ENCODE measurements at places on chromosomes 7 and 10.

DNA sequence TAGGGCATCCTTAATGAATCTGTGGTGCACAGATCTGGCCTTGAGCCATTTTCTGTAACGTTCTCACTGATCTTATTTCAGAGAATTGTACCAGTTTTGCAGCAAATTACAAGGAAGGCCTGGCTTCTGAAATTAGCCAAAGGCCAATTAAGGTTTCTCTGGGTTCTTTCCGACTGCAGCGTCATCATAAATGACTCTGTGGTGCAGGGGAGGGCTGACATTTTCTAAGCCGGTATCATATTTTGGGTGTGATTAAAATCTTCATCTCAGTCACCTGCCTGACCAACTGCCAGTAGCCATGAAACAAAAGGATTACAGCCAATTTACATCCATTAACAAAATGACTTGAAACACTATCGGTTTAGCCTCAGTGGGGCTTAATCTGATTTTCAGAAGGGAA, 363.7 kb downstream of the ADRA2A start:
- DNase-seq = no peak

DNA sequence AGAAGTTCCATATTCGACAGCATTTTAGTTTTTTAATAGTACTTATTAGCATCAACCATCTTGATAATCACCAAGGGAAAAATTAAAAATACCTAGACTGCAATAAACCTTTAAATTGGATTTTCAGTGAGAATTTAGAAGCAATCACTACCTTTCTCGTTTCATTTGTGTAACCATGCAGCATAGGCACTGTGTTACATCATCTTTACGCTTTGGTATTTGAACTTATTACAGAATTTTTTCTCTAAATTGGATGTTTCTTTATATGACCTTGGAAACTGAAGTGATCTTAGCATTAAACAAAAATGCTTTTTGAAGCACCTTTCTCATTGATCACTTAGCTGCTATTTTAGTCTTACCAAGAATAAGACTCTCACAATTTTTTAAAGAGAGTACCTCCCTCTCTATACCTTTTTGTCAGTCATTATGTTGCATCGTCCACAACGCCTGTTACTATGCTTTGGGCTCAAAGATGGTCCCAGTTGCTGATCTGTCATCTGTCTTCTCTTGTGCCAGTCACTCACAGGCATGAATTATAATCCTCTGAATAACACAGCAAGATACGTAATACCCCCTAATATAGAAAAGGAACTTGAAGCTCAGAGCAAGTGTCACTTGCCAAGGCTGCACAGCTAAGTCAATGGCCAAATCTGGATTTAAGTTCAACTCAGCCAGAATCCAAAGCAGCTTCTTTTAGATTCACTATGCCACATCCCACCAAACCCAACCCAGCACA, 19.6 kb upstream of the ASCC1 start:
- DNase-seq = no peak

GRCh38 chr10:86603256-86603655, 51.1 kb upstream of the OPN4 start:
- DNase-seq = no peak

DNA sequence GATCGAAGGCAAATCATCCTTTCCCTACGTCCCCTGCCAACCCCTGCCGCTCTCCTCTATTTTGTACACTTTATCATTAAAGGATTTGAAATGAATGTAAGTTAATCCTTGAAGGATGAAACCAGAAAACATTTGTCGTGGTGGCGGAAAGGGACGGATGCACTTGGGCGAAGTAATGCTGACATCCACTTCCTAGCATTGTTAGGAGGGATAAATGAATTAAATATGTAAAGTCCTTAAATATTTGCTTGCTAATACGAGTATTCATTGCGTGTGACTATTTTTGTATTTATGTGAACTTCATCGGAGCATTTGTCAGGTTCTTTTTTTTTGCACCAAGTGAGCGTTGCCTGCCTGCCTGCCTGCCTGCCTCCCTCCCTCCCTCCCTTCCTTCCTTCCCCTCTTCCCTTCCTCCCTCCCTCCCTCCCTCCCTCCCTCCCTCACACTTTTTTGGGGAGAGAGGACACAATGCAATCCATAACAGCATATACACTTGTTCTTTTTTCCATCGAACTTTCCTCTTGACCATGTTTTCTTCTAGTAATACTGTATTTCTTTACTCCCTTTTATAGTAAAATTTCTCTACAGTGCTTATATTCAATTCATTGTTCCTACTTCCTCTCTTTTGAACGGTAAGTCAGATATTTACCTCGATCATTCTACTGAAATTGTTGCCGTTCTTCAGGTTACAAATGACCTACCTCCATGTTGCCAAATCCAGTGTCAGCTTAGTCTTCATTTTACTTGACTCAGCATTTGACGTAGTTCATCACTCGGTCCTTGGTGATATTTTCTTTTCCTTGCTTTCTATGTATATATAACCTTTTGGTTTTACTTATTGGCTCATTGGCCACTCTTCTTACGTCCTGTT, 831 bp downstream of the CCDC7 start:
- no peak for DNase-seq

GRCh38 chr10:99285881-99286280, 43.3 kb upstream of the CNNM1 start:
- no peak for DNase-seq

- no peak for DNase-seq
Measured at GRCh38 chr7:148563583-148564274, 26.8 kb upstream of the C7orf33 start.

DNA sequence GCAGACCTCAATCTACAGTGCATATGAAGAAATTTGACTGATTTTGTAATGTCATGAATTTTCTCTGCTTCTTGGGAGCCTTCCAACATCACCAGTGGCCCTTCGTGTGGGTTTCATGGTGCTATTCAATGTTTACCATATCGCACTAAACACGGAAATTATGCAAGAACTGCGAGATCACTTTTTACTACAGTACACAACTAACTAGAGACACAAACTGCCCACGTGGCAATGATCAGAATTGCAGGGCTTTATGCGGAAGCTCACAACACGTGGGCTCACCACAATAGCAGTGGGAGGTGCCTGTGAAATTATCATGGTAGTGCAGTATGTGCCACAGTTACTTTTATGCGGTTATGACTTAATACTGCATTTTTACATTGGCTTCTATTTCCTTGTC, 449.7 kb upstream of the KLF6 start:
- DNase-seq = peak; percentile 7

- no peak for DNase-seq
Measured at GRCh38 chr7:711093-711921, 15.2 kb upstream of the DNAAF5 start.

DNA sequence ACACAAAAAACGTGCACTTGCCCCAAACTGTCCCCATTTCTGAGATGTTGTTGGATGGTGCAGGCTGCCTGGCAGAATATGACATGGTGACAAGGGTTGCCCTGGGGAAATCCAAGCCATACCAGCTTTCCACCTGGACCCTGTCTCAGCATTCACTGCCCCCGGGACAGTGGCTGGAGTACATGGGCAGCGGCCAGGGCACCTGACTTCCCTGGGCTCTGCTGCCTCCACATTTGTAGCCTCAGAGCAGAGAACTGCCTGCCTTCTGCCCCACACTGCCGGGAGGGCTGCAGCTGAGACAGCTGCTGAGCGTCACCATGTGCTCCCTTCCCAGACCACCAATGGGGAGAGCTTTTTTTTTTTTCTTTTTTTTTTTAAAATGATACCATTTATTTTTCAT, 222.9 kb upstream of the ZNF32 start:
- no peak for DNase-seq

DNA sequence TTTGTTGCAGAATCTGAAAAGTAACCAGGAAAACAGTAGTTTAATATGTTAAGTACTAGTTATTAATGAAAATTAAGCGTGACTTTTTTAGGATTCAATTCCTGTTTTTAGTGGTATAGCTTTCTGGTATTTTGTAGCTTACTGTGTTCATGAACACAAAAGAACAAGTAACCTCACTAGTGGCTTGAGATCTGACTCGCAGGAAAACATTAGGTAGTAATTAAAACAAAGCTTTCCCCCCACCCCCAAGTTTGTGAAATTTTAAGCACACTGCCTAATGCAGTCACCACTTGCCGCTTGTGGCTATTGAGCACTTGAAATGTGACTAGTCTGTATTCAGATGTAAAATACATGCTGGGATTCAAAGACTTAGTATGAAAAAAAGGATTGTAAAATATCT, 102.5 kb upstream of the RPA3 start:
- no peak for DNase-seq

GRCh38 chr7:118731854-118732253, 507.4 kb downstream of the ANKRD7 start:
- no peak for DNase-seq

GRCh38 chr7:498678-499641, 20.7 kb downstream of the PDGFA start:
- DNase-seq = no peak

DNA sequence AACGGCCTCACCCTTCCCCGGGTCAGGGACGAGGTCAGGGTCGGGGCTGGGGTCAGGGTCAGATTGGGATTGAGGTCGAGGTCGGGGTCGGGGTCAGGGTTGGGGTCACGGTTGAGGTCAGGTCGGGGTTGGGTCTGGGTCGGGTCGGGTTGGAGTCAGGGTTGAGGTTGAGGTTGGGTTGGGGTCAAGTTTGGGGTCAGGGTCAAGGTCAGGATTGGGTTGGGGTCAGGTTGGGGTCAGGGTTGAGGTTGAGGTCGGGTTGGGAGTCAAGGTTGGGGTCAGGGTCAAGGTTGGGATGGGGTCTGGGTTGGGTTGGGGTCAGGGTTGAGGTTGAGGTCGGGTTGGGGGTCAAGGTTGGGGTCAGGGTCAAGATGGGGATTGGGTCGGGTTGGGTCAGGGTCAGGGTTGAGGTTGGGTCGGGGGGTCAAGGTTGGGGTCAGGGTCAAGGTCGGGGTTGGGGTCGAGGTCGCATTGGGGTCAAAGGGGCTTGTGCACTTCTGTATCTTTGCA, 131.4 kb downstream of the VIPR2 start:
- no peak for DNase-seq

- DNase-seq = no peak
Measured at GRCh38 chr10:44511601-44512000, 126.7 kb upstream of the CXCL12 start.

DNA sequence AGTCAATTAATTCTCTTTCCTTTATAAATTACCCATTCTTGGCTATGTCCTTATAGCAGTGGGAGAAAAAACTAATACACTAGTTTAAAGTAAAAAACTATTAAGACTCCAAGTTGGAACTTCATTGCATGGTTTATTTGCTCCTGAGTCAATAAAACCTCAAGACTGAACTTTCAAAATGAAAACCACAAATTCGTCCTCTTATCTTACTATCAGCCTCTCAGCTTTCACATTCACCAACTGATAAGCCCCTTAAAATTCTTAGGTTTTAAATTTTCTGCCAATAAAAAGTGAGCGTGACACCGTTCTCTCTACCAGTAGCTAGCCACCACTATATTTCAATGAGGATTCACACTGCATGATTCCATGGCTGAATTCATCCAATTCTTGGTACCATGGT, 346.4 kb upstream of the NPSR1 start:
- DNase-seq = no peak

- no peak for DNase-seq
Measured at GRCh38 chr7:85215098-85215497, 28.2 kb upstream of the SEMA3D start.

DNA sequence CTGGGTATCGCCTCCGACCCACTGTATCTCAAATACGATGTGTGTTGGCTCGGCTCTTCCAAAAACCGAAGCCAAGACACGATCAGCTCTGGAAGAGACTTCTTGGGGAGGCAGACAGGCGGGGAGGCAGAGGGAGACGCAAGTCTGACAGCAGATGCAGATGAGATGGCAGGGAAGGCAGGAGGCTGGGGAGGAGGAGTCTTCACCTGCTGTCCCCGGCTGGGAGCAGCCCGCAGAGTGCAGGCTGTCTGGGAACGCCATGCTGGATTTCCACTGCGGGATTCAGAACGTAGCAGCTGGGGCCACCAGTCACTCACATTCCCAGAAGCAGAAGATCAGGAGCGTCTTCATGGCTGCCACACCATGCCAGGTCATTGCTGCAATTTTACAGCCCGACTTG, 29.4 kb downstream of the CTBP2 start:
- no peak for DNase-seq

- no peak for DNase-seq
Measured at GRCh38 chr10:107623292-107623691, 458.8 kb upstream of the SORCS1 start.

- DNase-seq = no peak
Measured at GRCh38 chr10:12781976-12782375, 219.5 kb downstream of the CCDC3 start.

DNA sequence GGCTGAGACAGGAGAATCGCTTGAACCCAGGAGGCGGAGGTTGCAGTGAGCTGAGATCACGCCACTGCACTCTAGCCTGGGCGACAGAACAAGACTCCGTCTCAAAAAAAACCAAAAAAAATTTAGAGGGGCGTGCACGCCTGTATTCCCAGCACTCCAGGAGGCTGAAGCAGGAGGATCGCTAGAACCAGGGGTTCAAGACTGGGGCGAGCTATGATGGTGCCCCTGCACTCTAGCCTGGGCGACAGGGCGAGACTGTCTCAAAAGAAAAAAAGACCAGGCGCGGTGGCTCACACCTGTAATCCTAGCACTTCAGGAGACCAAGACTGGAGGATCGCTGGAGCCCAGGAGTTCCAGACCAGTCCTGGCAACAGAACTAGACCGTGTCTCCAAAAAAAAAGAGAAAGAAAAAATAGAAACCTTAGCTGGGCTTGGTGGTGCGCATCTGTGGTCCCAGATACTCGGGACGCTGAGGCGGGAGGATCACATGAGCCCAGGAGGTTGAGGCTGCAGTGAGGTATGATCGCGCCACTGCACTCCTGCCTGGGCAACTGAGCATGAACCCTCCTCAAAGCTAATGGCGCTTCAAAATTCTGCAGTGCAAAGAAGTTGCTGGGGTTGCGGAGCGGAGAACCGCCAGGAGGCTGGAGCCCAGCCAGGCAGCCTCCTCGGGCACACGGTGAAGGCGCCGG, 382 bp upstream of the MBLAC1 start:
- DNase-seq = no peak

DNA sequence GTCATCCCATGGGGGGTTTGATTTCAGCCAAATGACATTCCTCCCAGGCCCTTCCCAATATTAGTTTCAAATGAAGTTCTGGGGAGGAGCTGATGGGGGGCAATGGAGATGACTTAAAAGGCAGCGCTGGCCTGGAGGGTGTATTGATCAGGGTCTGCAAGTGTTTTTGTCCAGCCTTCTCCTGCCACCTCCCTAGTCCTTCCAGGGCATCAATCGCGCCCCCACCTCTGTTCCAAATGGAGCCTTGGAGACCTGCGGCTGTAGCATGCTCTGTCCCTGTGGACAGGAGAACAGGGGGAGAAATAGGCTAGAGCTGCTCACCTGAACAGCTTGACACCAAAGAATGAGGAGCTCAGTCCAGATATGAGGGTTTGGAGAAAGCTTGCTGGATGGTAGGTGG, 386.8 kb upstream of the PODXL start:
- DNase-seq = no peak

GRCh38 chr7:41682422-41682821, 20.5 kb downstream of the INHBA start:
- no peak for DNase-seq

All from stimulated activated CD8-positive, alpha-beta memory T cell treated with anti-CD3 and anti-CD28 coated beads, Interleukin-15, amount 100 ng/mL, for 1 hour (primary cell).